CD4-positive, alpha-beta T cell treated with Interleukin-15 for 4 hours (primary cell): ENCODE measurements at places on chromosomes 4 and X.

- no peak for DNase-seq
These were observed at the start of gene ACE2 for GRCh38 chrX:15600745-15601144. TSS of gene ACE2 (minus strand) at chrX:15600960. CDS start at chrX:15600911, 49 bp downstream.

DNA sequence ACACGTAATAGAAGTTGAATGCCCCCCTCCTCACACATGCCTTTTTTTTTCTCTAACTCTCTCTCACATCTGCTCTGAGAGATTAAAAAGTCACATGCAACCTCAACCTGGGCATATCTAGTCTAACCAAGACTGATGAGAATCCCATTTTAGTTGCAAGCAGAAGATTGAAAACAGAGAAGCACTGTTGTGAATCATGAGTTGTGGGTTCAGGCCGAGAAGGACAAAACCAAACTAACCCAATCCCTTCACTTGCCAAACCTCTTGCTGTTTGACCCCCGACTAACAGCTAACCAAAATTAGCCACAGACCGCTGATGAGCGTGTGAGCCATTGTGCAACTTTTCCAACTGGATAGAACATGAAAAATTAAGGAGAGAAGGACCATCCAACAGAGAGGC is 31.8 kb downstream of the CXCL1 start:
- no peak for DNase-seq

- no peak for DNase-seq
These were observed 605.5 kb upstream of the PITX2 start for GRCh38 chr4:111228396-111228795.

GRCh38 chr4:163598489-163598888 is 104.0 kb downstream of the TMA16 start:
- DNase-seq = no peak
